CD4-positive, alpha-beta T cell treated with Interleukin-10 for 1 hour (primary cell): ENCODE measurements at places on chromosomes 5 and 9.

GRCh38 chr9:34454571-34455065 is 3.8 kb downstream of the FAM219A start:
- DNase-seq, result no peak

DNA sequence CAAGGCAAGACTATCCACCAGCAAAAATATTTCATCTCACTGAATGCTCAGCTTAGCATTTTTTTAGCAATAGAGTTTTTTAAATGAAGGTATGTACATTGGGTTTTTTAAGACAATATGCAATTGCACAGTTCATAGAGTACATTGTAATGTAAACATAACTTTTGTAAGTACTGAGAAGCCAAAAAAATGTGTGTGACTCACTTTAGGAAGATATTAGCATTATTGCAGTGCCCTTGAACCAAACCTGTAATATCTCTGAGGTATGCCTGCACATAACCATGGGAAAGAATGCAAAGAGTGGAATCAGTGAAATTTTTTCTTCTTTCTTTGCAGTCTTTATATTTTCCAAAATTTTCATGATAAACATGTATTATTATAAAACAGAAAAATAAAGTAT is 1533.3 kb upstream of the WWC1 start:
- DNase-seq, result no peak

DNA sequence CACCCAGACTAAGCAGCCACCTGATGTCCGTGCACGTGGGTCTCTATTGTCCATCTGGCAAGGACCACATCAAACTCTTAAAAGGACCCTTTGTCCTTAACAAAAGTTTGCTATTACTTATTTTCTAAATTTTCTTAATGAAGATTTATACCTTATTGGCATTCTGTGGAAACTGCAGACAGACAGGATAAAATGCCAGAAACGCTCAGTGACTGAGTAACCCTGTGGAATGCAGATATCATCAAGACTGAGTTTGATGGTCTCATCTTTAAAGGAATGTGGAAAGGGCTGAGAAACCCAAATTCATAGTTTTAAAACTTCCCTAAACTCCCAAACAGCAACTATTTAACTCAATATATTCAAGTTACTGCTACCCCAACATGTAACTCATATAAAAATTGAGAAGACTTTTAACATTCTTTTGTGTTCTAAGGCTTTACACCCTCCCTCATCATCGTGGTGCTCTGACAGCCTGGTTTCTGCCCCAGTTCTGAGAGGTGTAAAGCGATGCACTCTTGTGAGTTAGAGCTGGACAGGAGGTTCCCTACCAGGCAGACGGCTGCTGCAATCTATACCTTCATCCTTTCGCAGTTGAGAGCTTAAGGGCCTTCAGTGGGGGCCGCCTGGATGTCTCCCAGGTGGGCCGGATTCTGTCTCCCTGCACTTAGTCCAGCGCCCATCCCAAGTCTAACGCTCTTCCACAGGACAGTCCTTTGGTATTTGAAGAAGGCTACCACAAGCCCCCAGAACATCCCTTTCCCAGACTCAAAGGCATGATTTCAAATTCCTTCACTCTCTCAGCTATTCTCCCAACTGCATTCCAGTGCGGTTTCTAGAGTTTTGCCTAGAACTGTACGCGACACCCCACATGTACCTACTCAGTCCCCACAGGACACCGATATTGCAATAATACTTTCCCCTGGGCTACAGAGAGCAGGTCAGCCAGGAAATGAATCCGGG is 68.9 kb downstream of the DAP start:
- no peak for DNase-seq

GRCh38 chr5:150457121-150457520 is 7.6 kb upstream of the RPS14 start:
- DNase-seq, result no peak

DNA sequence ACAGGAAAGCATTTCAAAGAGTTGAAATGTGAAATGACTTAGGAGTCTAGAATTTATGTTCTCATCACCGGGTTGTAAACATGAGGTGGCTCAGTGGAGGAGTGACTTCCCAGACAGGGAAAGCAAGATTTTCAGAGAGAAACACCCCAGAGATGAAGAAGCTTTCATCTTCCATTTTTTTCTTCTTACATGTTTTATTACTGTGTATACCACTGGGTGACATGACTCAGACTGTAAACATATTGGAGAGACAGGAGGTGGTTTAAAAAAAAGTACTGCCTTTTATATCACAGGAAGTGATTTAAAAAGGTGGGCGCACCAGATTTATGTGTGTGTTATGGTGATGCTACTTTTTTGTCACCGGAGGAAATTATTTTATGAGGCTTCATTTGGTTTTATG is 209.1 kb upstream of the TUT7 start:
- no peak for DNase-seq
